ENCODE measurements at places on chromosomes 13 and 19. TPM values are rescaled to one million over a fixed set of nuclear protein-coding genes. Genes with fewer than 3 reads are reported as not detected.

GRCh38 chr13:35785576-35786303 is 309.3 kb upstream of the MAB21L1 start:
- H3K27ac ChIP-seq: no peak overlapping the region
- no peaks in the 10 kb centered on the region for H3K4me1 ChIP-seq
- H3K27me3 ChIP-seq: no peaks in the 10 kb centered on the region
- H3K4me3 ChIP-seq: no peak overlapping the region
- H3K36me3 ChIP-seq: no peaks in the 10 kb centered on the region

The TMTC4 gene
- 17.8 TPM for total RNA-seq

GRCh38 chr19:39524495-39524894 is 8.2 kb downstream of the EID2B start:
- DNase-seq: no peak
- H3K4me3 ChIP-seq: no peak overlapping the region
- no peaks in the 10 kb centered on the region for H3K4me1 ChIP-seq
- no peaks in the 10 kb centered on the region for H3K27me3 ChIP-seq
- no peak overlapping the region for H3K27ac ChIP-seq
- no peaks in the 10 kb centered on the region for H3K36me3 ChIP-seq

The CLC gene
- total RNA-seq: not detected

DNA sequence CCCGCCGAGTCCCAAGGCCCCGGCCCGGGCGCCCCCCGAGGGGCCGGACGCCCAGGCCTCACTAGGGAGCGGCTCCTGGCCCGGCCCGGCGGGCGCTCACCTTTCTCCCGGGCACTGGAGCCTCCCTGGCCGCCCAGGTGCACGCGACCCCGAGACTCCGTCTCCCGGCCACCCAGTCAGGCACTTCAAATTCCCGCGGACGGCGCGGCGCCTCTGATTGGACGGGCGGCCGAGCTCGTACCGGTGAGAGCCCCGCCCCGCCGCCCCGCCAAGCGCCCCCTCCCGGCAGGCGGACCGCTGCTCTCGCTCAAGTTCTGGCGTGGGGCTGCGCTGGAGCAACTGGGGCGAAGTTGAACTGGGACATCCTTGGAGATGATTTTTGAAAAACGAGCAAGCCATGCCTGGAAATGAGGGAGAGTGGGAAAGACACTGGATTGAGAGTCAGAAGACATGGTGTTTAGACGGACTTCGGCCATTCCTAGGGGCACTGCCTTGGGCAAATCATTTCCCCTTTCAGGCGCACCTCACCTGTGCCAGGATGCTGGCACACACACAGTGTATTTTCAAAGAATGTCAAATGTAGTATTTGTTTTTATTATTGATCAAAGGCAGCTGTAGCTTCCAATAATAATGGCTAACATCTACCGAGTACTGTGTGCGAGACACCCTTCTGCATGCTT is 485.3 kb downstream of the UQCRFS1 start:
- peaks cover 12% of the 10 kb centered on the region for H3K27me3 ChIP-seq
- peak; percentile 87 for DNase-seq
- H3K27ac ChIP-seq: no peak overlapping the region
- peaks cover 2% of the 10 kb centered on the region for H3K4me1 ChIP-seq

- no peak overlapping the region for H3K4me3 ChIP-seq
- no peak for DNase-seq
- no peaks in the 10 kb centered on the region for H3K27me3 ChIP-seq
- no peaks in the 10 kb centered on the region for H3K4me1 ChIP-seq
- no peaks in the 10 kb centered on the region for H3K36me3 ChIP-seq
- no peak overlapping the region for H3K27ac ChIP-seq
Observed at GRCh38 chr19:50632151-50632835, 7.4 kb downstream of the SYT3 start.

DNA sequence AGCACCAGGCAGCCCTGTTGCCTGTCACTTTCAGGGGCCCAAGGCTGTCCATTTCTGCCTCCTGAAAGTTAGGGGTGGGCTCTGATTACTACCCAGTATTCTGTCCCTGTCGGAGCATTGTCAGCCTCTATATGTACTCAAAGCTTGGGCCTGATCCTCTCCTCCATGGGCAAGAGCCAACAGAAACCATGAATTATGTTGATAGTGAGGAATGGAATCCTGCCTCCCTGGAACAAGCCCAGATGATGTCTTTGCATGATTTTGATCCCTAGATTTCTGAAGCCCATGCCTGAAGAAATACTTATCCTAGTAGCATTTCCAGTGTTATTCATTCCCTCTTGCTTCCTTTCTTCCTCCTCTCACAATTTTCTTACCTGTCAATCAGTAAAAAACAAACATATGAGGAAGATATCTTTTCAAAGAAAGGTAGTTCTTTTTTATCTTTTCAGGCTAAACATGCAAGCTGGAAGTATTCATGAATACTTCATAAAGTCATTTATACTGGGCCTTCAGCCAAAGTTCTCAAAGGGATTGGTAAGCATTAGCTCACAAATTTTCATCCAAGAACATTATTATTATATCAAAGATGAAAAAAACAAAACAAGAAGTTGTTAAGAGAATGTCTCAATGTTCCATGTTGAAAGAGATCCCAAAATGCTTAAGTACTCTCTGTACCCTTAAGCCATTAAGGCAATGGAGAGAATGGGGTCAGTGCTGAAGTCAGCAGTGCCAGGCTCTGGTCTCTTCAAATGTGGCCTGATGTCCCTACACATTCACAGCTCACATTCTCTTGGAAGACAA is 171.7 kb downstream of the NHLRC3 start:
- no peaks in the 10 kb centered on the region for H3K4me1 ChIP-seq
- no peaks in the 10 kb centered on the region for H3K36me3 ChIP-seq
- H3K4me3 ChIP-seq: no peak overlapping the region

The ZFR2 gene
- total RNA-seq: 0.30 TPM

- H3K4me1 ChIP-seq: no peaks in the 10 kb centered on the region
- no peak for DNase-seq
- no peak overlapping the region for H3K4me3 ChIP-seq
- no peaks in the 10 kb centered on the region for H3K36me3 ChIP-seq
- no peak overlapping the region for H3K27ac ChIP-seq
Observed at GRCh38 chr13:101492251-101492910, 39.9 kb downstream of the ITGBL1 start.

DNA sequence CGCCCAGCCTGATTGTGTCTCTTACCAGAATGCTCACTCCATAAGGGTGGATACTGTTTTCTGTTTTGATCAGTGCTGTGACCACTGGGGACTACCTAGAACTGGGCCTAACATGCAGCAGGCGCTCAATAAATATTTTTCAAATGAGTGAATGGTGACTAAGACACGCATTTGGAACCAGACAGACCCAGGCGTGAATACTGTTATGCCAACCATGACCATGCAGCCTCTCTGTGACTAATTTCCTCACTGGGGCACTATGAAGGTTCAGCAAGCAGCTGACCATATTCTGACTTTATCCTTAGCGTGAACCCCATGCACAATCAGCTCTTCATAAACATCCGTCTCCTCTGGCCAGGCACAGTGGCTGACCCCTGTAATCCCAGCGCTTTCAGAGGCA is 13.0 kb upstream of the SPC24 start:
- peaks cover 47% of the 10 kb centered on the region for H3K36me3 ChIP-seq
- no peak for DNase-seq
- no peaks in the 10 kb centered on the region for H3K4me1 ChIP-seq
- H3K27ac ChIP-seq: peak overlapping the region; percentile 23
- no peaks in the 10 kb centered on the region for H3K27me3 ChIP-seq

GRCh38 chr13:39777527-39778061 is 122.1 kb downstream of the COG6 start:
- no peaks in the 10 kb centered on the region for H3K36me3 ChIP-seq
- H3K27ac ChIP-seq: no peak overlapping the region
- no peaks in the 10 kb centered on the region for H3K27me3 ChIP-seq
- no peak for DNase-seq
- H3K4me3 ChIP-seq: no peak overlapping the region

- peaks cover 13% of the 10 kb centered on the region for H3K4me1 ChIP-seq
- H3K27me3 ChIP-seq: no peaks in the 10 kb centered on the region
- peak overlapping the region; percentile 22 for H3K4me3 ChIP-seq
Observed at GRCh38 chr19:41706741-41707501, 1.5 kb upstream of the CEACAM5 start.

Data from upper lobe of left lung (tissue), 6 donors.